ENCODE measurements at places on chromosomes 7 and 10. TPM values are rescaled to one million over a fixed set of nuclear protein-coding genes. Genes with fewer than 3 reads are reported as not detected.

The ADRB1 gene
- polyA plus RNA-seq: not detected

- DNase-seq: no peak
Observed at GRCh38 chr10:59705931-59706330, 3.7 kb downstream of the SLC16A9 start.

DNA sequence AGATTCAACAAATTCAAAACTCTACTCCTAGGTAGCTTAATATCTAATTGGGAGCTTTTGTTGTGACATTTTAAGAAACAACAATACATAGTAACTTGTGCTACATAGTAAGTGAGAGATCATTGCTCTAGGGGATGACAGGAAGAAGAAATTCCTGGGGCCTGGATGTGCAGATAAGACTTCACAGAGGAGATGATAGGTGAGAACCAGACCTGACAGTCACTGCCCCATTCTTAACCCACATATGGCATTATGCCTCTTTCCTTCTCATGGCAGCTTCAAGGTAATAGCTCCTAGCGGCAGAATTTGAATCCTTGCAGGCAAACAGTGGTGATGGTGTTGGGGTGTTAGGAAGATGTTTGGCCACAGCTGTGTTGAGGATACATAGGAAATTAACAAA is 233.6 kb downstream of the VTI1A start:
- DNase-seq: no peak

DNA sequence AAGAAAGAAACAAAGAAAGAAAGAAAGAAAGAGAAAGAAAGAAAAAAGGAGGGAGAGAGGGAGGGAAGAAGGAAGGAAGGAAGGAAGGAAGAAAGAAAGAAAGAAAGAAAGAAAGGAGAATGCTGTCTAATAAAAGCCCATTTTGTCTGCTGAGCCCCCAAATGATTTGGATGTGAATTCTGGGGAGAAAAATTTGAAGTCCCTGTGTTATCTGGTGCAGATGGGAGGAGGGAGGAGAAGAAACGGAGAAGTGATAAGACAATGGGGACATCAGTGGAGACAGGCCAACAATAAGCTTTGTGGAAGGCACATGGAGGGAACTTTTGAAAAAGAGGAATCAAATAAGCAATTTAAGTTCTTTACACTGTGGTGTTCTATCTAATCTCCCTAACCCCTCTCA is 24.6 kb upstream of the TMEM273 start:
- DNase-seq: no peak

The PNPLA8 gene
- 33.0 TPM for polyA plus RNA-seq

- DNase-seq: no peak
Observed at GRCh38 chr7:154929006-154929726, 73.8 kb downstream of the PAXIP1 start.

The HACD1 gene
- polyA plus RNA-seq: 65.8 TPM

- no peak for DNase-seq
Observed at GRCh38 chr7:50693455-50694130, 89.1 kb downstream of the GRB10 start.

The FKBP9 gene
- polyA plus RNA-seq: 0.37 TPM

GRCh38 chr10:15238555-15239335 is 70.3 kb upstream of the NMT2 start:
- peak; percentile 30 for DNase-seq

GRCh38 chr10:94403380-94404213 is 1.3 kb downstream of the TBC1D12 start:
- DNase-seq: no peak

The UCMA gene
- polyA plus RNA-seq: not detected

The GIMAP8 gene
- 21.7 TPM for polyA plus RNA-seq

GRCh38 chr7:48691788-48692187 is 232.6 kb upstream of the CDC14C start:
- no peak for DNase-seq

DNA sequence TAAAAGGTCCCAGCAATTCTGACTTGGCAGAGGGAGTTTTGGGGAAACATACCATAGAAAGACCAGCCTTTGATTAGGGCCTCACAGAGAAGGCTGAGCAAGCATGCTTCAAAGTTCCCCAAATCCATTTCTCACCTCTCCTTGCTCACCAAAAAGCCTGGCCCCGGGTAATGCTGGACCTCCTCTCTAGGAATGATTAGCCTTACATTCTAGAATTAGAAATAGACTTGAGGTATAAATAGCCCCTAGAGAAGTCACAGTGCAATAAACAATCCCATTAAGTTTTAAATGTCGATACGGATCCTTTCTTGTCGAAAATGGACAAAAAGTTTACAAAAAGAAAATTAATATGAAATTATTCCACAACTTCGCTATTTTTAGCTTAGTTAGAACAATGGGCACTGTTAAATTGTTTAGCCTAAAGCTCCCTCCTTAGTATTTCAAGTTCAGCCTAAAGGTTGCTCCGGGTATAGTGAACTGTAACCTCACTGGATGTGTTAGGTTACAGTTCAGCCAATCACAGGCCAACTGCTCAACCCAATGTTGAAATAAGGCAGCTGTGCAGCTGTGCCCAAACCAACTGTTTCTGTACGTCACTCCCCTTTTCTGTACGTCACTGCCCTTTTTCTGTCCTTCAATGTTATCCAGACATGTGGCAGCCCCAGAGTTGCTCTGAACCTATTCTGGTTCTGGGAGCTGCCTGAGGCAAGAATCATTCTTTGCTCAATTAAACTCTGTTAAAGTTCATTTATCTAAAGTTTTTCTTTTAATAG is 7.9 kb upstream of the GSDME start:
- DNase-seq: no peak

GRCh38 chr10:30818854-30819253 is 189.3 kb upstream of the LYZL2 start:
- no peak for DNase-seq

DNA sequence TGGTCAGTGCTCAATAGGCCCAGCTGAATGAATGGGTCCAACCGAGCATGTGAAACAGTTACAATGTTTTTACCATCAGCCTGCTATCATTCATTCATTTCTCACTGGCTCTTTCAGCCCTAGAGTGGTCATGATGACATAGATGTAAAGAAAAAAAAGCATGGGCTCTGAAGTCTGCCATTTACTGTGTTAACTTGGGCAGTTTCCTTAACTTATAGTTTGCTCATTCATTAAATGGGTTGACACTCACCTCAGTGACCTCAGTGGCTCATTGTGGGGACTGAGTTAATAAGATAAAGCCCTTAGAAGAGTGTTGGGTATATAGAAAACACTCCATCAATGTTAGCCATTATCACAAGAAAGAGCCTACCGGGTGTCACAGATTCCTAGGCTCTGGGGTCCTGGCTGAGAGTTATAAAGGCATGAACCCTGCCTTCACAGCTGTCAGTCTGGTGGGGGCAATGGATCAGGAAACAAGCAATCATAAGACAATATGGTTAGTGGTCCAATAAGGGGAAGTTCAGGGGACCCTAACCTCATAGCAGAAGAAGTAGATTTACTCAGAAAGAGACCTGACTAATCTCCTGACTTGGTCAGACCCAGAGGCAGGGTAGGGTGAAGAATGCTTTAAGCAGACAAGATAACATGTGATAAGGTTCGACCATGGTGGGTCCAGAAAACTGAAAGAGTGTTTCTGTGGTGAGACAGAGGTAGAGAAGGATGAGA is 29.7 kb upstream of the GPAM start:
- DNase-seq: no peak

The MMD2 gene
- polyA plus RNA-seq: not detected

The CLCN1 gene
- polyA plus RNA-seq: not detected

The ICA1 gene
- polyA plus RNA-seq: 21.9 TPM

The ADAM8 gene
- polyA plus RNA-seq: 62.6 TPM
